ENCODE measurements at places on chromosomes 3 and 15.

- DNase-seq: no peak
Measured at GRCh38 chr3:9129365-9129764, 120.1 kb downstream of the SRGAP3 start.

GRCh38 chr3:73353649-73354217 lies 271.0 kb downstream of the PDZRN3 start:
- peak; percentile 50 for DNase-seq

DNA sequence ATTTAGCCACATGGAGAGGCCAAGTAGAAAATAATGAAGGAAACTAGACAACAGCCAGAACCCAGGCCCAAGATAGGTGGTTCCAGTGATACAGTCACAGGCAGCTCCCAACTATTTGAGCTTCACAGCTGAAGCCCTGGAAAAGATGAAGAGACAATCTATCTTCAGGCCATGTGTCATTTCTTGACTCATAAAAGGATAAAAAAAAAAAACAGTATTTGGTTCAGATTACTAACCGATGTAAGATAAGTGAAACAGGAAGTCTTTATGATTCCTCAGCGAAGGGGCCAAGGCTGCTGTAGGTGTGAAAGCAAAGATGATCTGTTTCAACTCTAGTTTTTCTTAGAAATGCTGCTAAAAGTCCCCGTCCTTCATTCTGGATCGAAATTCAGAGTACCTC lies 394.6 kb downstream of the ZNF385D start:
- DNase-seq: peak; percentile 45

GRCh38 chr3:133991637-133992036 lies 38.1 kb downstream of the SLCO2A1 start:
- no peak for DNase-seq

DNA sequence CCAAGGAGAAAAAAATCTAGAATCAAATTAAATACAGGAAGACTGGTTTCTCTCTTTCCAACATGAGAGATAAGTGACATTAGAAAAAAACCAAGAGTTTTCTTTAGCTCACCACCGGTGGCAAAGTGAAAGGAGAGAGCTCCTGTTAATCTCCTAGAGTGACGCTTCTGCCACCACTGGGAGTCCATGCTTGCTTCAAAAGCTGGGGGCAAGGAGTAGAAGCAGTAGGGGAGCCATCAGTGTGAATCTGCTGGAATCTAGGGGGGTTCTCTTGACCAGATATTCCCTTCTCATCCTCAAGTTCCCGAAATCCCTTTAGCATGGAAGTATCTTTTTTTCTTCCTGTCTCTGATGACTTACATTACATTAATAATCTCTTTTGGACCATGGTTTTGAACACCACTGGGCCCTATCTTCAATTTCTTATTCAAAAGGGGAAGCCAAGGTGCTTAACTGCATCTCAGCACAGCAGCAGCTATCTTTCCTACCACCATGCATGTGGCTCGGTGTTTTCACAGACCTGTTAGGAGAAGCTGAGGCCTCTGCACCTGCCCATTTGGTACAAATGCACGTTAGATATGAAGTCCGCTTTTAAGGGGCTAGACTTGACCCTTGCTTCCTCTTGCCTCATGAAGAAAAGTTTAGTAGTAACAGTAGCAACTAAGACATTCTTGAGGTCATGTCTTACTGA lies 6.6 kb upstream of the ICE2 start:
- no peak for DNase-seq

- no peak for DNase-seq
Measured at GRCh38 chr3:197577366-197578074, 21.8 kb upstream of the BDH1 start.

DNA sequence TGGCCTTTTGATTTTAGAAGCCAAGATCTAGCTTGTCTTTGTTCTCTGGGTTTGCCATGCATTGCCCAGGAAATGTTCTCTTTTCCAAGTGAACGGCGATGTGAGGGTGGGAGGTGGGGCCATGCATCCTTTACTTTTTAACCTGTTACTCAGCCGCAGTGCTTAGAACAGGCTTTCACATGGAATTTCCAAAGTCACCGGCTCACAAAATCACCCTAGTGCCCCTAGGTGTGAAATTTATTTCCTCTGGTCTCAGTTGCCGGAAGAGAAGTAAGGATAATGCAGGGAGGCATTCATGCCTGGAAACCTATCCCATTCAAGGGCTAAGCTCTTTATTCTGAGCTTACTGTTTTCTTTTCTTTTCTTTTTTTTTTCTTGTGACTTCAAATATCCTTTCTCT lies 93.2 kb downstream of the CACNA2D3 start:
- no peak for DNase-seq

DNA sequence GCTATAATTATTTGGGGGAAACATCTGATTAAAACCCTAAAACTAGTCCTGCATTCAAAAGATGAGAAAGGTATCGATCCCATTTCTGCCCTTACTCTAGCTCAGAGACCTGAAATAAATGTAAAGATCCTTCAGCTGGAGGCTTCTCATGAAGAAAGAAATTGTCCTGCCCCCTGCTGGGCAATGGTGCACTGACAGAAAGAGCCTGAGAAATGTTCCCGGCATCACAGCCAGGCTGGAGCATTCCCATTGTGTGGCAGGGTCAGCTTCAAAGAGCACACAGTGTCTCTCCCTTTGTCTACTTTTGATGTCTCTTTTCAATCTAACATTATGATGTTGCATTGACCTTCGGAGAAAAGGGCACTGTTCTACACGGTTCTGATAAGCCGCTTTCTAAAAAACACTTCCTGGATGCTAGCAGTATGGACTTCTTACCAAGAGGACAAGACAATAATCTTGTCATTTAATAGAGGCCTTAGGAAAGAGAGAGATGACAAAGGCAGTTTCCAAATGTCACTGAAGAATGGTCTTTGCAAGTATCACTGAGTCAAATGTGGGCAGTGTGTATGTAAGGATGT lies 287.5 kb downstream of the MAGI1 start:
- peak; percentile 47 for DNase-seq

GRCh38 chr15:81294516-81294880 lies 29.4 kb downstream of the STARD5 start:
- DNase-seq: no peak

DNA sequence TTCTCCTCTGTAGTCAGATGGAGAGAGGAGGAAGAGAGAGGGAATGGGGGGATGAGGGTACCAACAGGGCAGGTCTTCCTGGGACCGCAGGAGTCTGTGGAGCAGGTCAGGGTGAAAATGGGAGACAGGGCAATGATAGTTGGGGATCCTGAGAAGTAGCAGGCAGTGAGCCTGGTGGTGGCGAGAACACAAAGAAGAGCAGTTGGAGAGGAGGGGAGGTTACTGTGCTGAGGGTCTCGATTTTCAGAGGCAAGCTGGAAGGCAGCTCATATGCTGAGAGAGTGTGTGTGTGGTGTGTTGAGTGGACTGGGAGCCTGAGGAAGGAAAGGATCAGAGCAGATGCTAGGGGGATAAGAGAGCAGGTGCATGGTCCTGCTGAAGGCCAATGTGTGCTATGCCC lies 2.1 kb upstream of the DOCK3 start:
- no peak for DNase-seq

GRCh38 chr15:63405683-63406390 lies 24.2 kb upstream of the CA12 start:
- DNase-seq: peak; percentile 19

Data from fibroblast of upper back skin (primary cell).